ENCODE measurements at places on chromosomes 13 and 19.
A peak's percentile ranks its signal among the peaks of the same experiment; 100 is the strongest.

GRCh38 chr13:110116072-110116487 is 190.9 kb downstream of the COL4A1 start:
- peak; percentile 72 for DNase-seq

GRCh38 chr19:45526143-45526542 is 18.9 kb downstream of the VASP start:
- no peak for DNase-seq

- DNase-seq: no peak
These were observed 34.5 kb upstream of the SMAD9 start for GRCh38 chr13:36954542-36954941.

GRCh38 chr13:26872525-26873385 is 112.2 kb upstream of the GPR12 start:
- DNase-seq: peak; percentile 73

GRCh38 chr19:42271045-42271419 is 2.0 kb downstream of the CIC start:
- DNase-seq: no peak

DNA sequence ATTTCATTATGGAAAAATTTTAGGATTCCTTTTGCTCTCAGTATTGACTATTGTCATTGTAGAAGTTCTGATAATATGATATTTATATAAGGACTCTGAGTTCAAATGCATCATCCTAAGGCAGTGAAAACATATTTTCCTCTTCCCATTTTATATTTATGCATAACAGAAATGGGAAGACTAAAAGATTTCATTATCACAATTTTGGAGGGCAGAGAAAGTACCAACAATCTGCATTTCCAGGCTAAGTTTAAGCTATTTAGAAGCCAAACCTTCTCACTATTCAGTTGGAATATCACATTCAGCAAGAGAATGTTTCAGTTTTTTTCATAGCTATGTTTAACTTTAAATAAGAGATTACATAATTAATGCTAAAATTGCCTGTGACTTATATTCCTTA is 558.5 kb upstream of the GPC6 start:
- DNase-seq: no peak
